ENCODE measurements at places on chromosomes 3 and 15.

GRCh38 chr3:194082743-194083636, 53.0 kb upstream of the HES1 start:
- no peak for DNase-seq

DNA sequence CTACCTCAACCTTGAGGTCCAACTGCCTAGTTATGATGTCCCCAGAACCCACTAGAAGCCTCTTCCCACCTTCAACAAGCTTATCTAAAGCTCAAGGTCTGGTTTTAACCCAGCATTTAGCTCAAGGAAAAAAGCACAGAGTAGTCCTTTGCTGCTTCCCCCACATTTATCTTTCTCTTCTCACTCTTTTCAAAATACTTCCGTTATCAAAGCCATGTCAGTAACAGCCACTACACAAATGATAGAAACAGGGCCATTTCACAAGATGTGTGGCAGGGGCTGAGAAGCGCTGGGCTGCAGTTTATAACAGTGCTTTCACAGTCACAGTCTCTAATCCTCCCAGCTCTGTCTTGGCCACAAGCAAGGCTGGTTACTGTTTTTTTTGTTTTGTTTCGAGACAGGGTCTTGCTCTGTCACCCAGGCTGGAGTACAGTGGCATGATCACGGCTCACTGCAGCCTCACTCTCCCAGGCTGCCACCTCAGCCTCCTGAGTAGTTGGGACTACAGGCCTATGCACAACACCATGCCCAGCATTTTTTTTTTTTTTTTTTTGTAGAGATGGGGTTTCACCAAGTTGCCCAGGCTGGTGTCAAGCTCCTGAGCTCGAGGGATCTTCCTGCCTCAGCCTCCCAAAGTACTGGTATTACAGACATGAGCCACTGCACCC, 218.8 kb downstream of the OSBPL10 start:
- DNase-seq: no peak

DNA sequence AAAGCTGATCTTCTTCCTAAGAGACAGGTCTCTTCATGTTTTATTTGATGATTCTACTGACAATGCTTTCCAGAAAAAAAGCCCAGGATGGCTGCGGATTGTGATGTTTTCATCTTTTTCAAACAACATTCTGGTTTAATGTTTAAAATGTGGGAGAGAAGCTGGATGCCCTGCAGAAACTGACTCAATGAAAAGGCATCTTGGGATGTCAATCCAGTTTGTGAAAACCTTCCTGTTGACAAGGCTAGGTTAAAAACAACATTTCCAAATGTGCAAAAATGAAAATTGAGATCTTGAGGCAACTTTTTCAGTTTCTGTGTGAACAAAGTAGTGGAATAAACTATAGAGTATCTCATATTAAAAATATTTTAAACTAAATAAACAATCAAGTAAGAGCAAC, 156.0 kb upstream of the MRPL3 start:
- no peak for DNase-seq

GRCh38 chr15:51585986-51586385, 36.6 kb downstream of the DMXL2 start:
- DNase-seq: no peak

DNA sequence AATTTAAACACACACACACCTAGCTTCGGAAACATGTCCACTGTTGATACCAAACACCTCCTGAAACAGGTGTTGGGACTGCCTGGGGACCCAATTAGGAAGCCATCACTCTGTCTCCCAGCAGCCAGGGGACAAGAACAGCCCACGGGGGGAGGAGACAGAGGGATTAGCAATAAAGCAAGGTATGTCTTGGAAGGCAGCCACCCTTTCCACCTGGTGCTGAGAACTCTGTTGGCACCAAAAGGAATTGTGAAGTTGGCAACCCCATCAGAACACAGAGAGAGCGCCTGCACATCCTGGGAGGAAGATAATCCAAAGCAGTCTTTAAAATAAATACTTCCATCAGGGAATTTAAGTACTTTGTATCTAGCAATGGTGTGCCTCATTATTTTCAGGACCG, 111.0 kb downstream of the ADAMTS17 start:
- DNase-seq: no peak
